ENCODE measurements at places on chromosomes 1 and 21.

GRCh38 chr1:110254604-110255391 is 44.7 kb downstream of the KCNC4 start:
- DNase-seq = no peak

DNA sequence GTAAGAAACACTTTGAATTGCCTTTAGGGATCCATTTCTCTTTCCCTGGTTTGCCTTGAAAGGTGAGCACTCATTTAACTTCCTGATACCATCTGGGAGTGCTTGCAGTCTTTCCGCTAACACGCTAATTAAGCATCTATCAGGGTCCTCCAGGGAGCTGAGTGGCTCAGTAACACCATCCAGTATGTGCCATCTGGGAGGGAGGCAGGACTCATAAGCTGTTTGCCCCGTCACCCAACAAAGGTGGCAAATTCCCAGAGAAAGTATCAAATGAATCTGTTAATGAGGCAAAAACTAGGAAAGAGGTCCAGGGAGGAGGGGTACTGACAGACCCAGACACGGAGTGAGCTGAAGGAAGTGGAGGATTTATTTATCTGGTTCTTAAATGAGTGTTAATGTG is 430.9 kb downstream of the HLX start:
- DNase-seq = no peak

DNA sequence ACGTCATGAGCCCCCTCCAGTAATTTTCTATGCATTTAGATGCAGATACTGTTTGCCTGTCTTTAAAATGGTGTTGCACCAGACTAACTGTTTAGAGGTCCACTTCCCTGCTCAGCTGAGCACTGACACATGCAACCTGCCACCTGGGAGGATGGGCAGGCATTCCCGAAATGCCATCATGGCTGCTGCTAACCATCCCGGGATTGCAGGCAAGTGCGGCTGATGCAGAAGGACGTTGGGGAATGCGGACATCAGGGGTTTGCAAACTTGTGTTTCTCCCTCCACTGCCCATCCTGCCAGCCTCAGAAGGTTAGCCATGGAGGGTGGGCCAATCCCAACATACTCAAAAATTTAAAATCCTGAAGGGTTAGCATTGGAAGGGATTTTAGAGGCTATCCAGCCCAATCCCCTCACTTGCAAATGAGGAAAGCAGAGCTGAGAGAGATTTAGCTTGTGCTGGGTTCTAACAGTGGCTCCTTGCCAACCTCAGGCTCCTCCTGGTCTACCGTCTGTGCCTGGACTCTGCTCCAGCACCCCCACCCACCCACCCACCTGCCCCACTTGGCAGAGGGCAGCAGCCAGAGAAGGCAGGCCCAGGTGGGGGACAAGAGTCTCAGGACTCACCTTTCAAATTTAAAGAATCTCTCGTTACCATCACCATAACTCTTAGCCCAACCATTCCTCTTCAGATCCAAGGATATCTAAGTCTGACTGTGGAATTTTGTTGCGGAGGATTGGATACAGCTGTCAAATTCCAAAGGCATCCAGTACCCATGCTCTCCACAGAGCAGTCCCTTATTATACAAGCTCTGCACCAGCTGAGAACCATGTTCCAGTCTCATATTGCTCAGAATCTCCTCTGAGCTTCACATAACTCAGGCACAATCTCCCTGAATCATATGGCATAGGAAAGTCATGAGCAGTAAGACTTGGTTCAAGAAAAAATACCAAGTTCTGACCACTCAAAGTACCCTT is 34.2 kb downstream of the HIVEP3 start:
- DNase-seq = no peak

DNA sequence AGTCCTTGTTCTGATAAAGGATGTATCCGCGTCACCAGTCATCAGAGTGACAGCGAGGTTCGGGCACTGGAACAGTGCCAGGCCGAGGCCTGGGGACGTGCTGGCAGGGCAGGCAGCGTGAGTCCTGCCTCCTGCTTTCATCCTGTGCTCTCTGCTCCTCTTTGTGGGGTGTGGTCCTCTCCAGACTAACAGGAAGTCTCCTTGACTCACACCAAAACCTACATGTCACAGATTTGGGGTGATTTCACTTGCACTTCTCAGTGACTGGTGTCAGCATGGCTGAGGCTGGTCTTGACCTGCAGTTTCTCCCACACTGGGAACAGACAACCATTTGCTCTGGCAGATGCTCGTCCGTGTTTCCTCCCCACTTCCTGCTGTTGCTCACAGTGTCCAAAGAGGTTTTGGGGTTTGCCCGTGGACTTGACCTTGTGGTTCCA is 8.8 kb upstream of the NLRP3 start:
- no peak for DNase-seq

DNA sequence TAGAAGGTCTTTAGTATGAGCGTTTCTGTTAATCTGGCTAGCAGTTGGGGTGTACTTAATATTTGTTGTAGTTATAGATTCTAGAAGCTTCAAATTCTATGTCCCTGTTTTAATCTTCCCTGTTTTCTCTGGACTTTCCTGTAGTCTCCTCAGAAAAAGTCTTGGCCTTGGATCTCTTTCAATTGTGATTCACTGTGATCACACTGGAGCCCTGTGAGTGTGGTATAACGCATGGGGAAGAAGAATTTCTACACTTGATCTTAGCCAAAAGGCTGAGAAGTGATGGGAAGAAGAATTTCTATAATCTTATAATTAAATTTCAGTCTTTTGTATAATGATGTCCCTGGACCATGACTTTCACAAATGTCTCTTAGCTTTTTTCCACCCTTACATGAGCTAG is 36.7 kb upstream of the COP1 start:
- DNase-seq = no peak

DNA sequence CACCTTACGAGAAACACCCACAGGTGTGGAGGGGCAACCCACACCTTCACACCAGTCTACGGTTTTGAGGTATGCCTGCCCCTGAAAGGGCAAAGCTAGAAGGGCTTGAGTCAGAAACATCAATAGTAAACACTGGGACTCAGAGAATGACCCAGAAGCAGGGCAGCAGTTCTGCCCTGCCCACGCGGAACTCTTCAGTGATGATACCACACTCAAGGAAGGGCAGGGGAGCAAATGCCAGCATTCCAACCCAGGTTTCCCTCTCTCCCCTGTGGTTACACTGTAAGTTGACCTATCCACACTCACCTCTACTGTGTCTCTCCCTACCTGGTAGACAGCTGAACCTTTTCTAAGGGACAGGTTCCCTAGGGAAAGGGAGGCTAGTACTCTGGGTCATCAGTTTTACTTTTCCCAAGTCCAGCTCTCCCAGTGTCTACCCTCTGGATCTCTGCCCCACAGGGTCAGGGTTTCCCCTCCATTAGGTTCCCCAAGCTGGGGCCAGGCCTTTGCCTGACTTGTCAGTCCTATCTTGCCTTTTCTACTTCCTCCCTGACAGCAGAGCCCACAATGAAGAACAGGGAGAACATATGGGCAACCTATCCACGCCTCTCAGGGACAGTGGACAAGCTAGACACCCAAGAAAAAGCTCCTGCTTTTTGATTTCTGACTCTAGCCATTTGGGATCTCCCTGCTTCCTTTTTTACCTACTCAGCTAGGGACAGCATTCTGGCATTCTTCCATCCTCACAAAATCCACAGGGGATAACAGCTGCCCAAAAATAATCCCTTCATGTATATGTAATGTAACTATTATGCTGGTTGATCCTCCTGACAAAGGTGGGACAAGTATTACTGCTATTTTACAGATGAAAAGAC is 3.0 kb downstream of the F11R start:
- peak; percentile 1 for DNase-seq

DNA sequence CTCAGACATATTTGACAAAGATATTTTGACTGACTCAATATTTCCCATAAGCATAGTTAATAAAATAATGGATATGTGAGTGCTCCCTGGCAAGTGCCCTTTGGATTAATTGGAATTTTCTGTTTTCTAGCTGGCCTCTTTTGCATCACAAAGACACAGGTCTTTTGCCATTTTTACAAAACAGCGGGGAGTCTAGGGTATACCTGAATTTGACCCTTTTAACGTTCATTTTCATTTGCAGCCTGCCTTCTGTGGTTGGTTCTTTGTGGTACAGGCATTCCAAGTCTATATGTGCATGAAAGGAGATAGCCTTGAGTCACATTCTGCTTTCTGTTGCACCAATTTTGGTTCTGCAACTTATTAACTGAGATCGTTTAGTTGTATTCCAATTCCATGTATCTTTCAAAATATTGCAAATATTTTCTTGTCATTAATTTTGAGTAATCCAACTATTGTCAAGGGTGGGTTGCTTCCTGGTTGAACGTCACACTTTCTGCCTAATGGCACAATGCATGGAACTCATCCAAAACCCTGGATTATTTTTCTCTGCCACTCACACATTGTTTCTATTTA is 171.7 kb downstream of the CRB1 start:
- no peak for DNase-seq

DNA sequence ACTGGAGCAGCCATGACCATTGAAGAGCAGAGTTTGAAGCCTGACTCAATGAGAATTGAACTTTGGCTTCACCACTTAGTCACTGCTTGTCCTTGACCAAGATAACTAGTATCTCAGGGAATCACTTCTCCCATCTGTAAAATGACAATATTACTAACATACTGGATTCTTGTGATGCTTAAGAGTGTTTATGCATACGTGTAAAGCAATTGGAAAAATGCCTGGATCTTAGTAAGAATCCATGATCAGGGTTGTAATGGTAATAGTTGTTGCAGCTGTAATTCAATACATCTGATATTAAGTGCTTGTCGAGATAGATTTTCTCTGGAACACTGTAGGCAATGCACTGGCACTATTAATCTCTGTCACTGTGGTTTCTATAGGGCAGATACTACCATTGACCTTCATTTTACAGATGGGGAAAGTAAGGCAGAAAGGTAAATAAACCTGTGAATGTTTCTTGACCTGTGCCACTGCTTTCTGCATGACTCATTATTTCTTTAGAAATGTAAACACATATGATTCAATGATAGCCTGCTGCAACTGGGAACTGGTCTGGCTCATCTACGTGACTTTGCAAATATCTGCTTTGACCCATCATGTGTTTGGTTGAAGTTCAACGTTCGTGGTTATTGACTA is 662.5 kb downstream of the PLA2G4A start:
- no peak for DNase-seq

GRCh38 chr1:75425001-75425650 is 185.8 kb downstream of the SLC44A5 start:
- no peak for DNase-seq
